ENCODE measurements at places on chromosomes 16 and 17.

DNA sequence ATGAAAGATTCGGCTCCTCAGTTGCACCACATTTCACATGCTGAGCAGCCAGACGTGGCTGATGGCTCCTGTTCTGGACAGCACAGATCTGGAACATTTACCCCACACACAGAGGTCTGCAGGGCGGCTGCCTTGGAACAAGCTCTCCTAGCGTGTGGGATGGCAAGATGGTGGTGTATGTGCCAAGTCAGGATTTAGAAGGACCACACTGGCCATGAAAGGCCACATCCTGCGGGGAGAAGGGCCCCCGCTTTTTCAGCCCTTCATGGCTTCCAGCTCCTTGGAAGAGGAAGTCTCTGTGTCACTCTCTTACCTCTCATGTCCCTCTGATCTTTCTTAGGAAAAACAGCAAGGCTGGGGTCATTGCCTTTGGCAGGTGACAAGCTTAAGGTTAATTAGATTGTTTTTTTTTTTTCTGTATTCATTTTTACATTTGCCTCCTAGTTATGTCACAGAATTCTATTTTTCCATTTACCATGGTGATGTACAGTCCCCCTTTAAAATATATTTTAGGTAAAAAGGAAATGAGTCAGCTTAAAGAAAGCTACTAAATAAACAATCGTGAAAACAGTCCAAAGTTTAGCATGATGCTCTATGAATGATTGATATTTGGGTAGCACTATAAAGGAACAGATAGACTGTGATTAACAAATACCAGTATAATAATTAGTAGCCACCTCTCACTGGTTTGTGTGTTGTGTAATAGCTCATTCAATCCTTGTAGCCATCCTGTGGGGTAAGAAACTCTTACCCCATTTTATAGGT, 396.6 kb downstream of the CPPED1 start:
- DNase-seq, result no peak

- no peak for DNase-seq
These were observed 93.5 kb downstream of the NXN start for GRCh38 chr17:885971-886571.

- no peak for DNase-seq
These were observed 5.5 kb upstream of the CDH1 start for GRCh38 chr16:68731637-68732036.

DNA sequence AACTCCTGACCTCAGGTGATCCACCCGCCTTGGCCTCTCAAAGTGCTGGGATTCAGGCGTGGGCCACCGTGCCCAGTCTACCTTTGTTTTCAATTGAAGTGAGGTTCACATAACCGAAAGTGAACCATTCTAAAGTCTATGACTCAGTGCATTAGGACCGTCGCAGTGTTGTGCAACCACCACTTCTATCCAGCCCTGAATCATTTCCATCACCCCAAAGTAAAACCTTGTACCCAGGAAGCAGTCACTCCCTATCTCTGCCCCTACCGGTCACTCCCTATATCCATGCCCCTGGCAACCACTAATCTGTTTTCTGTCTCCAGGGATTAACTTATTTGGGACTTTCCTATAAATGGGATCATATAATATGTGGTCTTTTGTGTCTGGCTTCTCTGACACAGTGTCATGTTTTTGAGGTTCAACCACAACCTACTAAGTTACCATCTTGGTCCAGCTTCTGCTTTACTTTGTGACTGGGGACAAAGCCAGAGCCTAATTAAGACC, 28.3 kb upstream of the CDC42EP4 start:
- peak; percentile 86 for DNase-seq

DNA sequence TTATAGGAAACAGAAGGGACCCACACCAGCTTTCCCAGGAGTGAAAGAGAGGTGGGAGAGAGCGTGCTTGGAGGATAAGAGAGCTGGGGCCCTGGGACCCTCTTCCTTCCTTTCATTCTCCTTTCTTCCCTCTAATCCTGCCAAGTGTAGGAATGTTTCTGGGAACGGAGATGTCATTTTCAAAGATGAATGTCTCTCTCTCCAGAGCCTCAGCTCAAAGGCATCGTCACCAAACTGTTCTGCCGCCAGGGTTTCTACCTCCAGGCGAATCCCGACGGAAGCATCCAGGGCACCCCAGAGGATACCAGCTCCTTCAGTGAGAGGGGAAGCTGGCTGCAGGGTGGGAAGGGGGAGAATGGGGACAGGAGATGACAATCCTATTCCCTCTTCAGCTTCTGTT, 2.0 kb downstream of the FGF11 start:
- no peak for DNase-seq

DNA sequence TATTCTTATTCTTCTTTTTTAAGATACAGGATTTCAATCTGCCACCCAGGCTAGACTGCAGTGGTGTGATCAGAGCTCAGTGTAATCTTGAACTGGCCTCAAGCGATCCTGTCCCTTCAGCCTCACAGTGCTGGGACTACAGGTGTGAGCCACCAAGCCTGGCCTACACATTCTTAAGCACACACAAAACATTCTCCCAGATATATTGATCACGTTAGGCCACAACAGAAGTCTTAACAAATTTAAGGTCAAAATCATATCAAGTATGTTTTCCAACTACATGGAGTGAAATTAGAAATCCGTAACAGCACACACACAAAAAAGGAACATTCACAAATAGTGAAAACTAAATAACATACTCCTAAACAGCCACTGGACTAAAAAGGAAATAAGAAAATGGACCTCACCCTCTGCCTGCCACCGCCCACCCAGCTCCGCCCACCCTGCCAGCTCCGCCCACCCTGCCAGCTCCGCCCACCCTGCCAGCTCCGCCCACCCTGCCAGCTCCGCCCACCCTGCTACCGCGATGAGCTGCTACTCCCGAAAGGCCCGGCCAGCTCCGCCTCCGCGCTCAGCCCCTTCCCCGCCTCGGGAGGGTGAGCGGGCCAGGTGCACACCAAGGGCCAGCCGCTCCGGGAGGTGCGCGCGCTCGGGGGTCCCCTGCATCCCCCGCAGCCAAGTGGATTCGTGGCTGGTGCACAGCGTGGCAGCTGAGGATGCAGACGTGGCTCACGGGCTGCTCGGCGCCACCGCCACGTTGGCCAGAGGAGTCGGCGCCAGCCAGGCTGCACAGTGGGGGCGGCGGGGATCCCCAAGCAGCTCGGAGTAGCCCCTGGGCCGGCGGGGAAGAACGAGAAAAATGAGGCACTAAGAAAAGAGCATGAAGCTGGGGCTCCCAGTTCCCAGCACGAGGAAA, 41.2 kb downstream of the C16orf87 start:
- no peak for DNase-seq

DNA sequence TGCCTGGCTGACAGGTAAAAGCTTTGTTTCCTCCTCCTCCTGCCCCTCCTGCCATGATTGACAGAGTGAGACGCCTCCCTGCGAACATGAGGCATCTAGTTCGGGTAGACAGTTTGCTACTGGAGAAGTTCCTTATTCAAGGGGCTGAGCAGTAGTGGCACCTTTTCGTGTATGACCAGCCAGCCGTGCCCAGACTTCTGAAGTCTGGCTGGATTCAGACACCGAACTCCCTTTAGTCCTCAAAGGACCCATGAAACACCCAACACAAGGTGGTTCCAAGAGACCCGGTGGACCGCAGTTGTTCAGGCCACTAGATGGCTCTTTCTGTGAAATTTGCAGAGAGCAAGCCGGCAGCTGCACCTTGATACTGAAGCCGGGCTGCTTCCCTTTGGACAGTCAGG, 192.8 kb downstream of the XYLT1 start:
- no peak for DNase-seq

DNA sequence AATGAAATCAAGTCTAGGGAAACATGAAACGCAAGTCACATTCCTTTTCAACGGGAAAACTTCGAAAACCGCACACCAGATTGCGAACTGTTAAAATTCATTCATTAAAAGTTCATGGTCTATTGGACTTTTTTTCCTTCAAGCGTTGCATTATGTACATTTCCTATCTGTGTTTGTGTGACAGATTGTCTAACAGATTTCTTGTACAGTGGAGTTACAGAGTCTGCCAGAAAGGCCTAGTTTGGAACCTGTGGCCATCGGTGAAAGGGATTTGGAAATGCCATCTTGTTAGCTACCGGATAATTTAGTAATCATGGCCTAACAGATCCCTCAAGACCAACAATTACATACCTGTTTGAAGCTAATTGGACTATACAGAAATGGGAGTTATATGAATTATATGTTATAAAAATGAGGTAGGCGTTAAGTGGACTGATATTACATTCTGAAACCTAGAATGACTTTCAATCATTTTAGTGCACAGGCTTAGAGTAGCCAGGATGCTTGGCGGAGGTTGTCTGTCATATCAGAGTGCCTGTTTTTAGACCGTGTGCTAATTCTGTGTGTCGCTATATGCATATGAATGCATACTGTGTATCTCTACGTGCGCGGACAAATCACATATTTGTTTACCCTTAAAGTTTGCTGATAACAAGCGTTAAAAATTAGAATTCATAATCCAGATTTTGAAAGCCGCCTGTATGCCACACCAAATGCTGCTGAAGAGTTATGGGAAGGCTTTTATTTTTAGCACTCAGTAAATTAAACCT, 885.4 kb upstream of the RBFOX1 start:
- DNase-seq, result no peak

DNA sequence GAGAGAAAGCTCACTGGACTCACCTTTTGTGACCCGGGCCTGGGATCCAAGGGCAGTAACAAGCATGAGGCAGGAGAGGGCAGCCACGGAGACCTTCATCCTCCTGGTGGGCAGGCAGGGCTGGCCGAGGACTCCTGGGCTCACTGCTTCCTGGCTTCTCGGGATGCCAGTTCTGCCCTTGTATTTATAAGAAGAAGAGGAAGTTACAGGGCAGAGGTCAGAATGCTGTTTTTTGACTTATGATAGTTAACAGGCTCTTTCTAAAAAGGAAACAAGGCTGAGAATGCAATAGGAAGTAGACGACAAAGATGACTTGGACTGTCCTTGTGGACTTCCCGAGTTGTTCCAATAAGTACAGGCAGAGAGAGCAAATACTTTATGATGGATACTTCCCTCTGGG, at the start of gene CCL23:
Gene CCL23, minus strand, starts transcription at position 174 of the 400 bp plus-strand sequence. Its CDS starts 75 bp downstream, at position 99.
- DNase-seq, result no peak
